ENCODE measurements at places on chromosomes 1 and 21.

DNA sequence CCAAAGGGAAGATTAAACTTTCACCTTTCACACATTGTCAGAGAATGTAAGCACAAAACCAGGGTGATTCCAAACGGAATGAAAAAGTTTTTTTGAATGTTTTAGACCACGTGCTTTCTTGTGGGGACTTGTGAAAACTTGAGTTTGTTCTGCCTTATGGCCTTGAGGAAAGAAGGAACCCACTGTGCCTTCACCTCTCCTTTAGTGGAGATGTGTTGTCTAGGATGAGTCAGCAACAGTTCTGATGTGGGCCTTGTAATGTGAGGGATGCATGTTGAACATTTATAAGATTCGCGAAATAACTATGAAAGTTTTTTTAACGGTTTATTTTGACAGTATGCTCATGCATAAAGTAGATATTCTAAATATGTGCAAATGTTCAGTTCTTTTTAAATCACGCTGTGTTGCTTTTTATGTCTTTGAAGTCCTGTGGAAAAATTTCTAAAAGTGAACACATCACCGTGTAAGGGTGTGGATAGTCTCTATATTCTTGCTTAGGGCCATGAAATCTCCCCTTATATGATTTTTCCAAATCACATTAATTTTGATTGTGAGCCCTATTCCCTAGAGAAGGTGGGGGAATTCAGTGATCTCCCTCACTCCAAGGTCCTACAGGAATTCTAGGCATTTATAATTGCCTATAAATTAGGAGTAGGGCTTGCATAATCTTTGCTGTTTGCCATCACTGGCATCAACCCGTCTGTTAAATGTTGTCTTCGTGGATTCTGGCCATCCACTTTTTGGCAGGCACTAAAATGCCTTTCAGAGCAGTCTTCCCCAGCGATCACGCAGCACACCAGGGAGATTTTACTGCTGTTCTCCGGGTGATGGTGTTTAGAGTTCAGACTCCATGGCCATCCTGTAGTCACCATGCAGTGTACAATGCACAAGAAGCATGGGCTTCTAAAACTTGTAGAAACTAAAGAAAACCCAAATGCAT lies 47.4 kb downstream of the PLA2G4A start:
- DNase-seq = no peak

GRCh38 chr1:18139198-18139981 lies 31.8 kb downstream of the IGSF21 start:
- no peak for DNase-seq

DNA sequence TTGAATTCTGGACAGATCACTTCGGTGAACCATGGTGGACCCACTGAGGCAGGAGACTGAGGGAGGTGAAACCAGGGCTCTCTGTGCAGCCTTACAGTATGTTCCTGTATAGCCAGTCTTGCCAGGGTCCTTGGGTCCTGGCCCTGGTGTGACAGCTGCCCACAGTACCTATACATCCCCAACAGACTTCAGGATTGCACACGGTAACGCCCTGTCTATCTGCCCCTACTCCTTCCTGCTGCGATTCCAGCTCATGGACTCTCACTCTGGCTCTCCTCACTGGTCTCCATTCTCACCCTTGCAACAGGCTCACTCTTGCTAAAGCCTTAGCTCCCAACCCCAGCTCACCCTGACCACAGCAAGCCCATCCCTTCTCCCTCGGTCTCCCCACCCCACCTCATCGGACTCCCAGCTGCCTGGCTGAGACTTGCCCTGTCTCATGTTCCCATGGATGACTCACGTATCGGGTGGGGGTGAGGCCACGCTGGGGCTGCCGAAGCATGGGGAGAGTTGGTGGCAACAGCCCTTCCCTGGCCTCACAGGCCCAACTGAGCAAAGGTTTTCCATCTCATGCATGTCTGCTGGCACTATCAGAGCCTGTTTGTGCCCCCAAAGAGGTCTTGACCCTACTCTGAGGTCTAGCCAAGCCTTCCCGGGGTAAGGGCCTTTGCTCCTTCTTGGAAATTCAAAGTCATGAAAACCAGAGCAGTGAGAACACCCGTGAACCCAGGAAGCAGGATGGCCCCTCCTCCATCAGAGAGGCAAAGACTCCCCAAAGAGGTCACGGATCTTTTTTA lies 7.1 kb downstream of the PHLDA3 start:
- DNase-seq = no peak

DNA sequence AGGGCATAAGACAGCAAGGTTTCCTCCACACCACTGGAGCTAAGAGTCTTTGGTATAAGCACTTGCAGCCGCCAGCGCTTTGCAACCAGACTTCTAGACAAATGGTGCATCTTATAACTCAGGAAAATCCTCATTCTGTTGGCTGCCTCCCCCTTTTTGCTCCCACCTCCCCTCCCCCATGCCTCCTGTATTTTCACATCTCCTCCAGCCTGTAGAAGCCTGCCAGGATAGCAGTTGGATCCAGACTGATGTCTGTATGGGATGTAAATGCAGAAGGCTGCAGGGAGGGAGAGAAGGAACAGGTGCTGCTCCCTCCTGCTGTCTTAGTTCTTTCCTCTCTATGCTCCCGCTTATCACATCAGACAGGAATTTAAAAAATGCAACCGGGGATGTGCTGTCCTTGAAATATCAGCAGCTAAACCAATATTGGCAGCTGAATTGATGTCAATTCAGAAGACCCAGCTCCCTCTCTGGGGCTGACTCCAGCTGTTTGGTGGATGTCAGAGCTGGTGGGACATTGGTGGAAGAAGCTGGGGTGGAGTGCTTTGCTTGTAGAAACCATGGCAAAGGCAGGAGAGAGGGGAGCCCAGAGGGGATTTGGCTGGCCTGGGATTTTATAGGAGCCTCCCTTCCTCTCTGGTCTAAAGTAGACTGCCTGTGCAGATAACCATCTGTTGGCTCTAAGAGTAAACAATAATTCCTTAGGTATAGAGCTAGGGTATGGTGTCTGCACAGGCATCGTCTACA lies 53.5 kb downstream of the NFASC start:
- DNase-seq = no peak

- DNase-seq = no peak
Observed at GRCh38 chr1:164991763-164992314, 364.7 kb downstream of the LMX1A start.

DNA sequence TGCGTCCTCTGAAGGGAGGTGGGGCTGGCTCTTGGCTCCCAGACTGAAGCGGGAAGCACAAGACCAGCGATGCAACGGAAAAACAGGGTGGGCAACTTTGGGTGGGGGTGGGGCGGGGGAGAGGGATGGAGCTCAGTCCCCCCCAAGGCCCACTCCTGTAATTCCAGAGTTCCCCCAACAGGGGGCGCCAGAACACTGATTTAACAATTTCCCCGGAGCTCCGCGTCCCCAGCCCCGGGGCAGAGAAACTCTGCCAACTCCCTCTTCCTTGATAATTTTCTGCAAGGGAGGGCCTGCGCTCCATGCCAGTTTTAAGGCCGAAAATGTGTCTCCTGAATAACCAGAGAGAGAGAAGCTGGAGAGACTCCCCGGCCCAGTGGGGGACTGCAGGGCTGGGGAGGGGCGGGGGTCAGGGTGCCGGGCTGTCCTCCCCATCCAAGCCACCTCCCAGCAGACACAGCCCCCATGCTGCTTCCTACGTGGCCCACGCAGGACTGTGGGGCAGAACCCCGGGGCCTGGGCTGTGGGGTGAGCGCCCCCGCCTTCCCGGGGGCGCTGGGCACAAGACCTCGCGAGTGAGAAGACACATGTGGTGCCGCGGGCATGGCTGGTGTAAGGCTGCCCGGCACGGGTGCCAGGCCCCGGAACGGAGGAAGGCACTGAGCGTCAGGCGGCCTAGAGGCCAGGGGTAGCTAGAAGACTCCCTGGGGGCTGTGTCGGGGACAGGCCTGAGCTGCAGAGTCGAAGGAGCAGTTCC lies 51.4 kb downstream of the KIF21B start:
- DNase-seq = peak; percentile 52

DNA sequence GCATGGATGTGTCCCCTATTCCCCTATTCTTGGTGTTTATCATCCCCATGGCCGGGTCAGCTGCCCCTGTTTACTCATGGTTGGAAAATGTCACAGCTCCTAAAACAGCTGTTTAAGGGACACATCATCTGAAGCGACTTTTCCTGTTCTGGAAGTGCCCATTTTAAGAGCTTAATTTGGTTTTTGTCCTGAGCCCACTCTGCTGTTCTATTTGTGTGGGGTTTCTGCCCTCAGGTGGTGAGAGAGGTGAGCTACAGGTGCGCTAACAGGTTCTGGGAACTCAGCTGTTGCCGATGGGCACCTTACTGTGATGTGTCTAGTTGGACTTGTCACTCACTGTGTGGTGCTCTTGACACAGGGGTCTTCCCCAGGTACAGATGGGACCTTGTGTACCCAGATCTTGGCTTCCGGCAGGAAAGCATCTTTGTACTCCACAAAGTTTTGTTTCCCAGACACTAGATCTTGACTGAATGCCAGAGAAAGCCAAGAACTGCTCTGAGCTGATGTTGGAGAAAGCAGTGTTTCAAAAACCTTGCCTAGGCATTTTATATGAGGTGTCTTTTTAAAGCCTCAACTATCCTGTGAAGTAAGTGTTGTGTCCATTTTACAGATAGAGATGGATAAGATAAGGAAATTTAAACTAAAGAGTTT lies 59.0 kb upstream of the CD1D start:
- DNase-seq = peak; percentile 15

DNA sequence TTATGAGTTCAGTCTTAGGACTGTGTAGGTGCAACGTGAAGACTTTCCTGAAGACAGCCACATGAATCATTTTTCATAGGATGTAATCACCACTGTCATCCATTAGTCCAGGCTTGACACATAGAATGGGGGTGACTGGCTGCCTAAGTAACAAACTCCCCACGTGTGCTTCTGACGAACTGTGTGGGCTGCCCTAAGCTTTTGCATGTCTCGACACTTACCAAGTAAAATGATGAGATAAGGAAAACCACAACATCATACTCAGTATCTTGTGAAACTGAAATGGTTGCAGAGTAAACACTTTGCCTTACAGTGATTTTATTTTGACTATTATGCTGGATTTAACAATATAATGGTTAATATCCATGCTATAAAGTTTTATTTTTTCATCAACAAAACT lies 19.5 kb downstream of the ERG start:
- no peak for DNase-seq
